HFFc6 (cell line): ENCODE measurements at places on chromosomes 2 and 18. TPM values are rescaled to one million over a fixed set of nuclear protein-coding genes. Genes with fewer than 3 reads are reported as not detected.
A peak's percentile ranks its signal among the peaks of the same experiment; 100 is the strongest.

The LONRF2 gene
- not detected in 3 replicates for total RNA-seq

The TUBB8B gene
- total RNA-seq: not detected in 3 replicates

The UGT1A3 gene
- total RNA-seq: not detected in 3 replicates

The STEAP3 gene
- 21.7 to 37.3 TPM (median 22.6 TPM) in 3 replicates for total RNA-seq

The RESP18 gene
- not detected in 3 replicates for total RNA-seq

The GATA6 gene
- total RNA-seq: 0.38 to 1.6 TPM (median 0.63 TPM) in 3 replicates

The POLR1B gene
- 15.1 and 21.0 TPM in 2 replicates for total RNA-seq

The TTR gene
- not detected in 3 replicates for total RNA-seq

The RTP5 gene
- not detected in 3 replicates for total RNA-seq

The ALPP gene
- not detected in 3 replicates for total RNA-seq

The SERPINB11 gene
- total RNA-seq: not detected in 2 replicates

DNA sequence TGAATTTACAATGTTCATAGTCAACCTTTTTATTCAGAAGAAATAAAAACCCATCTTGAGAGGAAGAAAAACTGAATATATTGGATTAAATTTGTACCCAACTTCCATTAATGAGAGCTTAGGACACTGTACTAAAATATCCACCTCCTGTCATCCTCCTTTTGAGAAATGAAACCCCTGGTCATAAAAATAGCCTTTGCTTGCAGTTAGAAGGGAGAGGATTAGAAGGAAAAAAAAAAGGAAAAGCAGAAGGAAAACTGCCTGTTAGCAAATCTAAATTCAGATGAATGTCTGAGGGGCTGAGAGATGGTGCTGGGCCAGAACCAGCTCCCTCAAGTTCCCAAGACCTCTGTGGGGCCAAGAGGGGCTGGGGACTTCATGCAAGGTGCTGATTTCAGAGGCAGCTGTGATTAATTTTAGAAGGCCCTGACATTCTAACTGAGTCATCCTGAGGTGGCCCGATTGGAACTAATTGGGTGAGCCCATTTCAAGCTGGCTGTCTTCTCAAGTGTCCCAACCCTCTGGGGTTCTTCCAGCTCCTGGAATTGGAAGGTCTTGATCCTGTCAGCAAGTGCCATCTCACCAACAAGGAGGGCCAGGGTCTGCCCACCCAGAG is 38.4 kb upstream of the BIN1 start:
- peak; percentile 52 for DNase-seq

DNA sequence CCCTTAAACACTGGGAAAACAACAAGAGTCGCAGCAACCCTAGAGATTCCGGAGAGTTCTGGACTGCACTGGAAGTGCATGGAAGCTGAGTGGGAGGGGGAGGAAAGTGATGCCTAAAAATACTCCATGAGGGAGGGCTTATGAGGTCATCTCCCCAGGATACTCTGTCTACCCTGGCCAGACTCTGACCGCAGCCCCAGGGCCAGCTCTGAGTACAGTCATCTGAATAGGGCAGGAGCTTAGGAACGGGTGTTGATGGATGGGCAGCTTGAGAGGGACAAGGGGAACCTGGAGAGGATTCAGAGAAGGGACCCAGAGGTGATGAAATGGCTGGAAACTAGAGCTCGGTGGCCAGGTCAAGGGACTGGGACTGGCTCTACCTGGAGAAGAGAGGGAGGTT is 79.3 kb upstream of the IGFBP5 start:
- peak; percentile 83 for DNase-seq

GRCh38 chr2:232328032-232328422 is 50.5 kb upstream of the ALPP start:
- DNase-seq: no peak

DNA sequence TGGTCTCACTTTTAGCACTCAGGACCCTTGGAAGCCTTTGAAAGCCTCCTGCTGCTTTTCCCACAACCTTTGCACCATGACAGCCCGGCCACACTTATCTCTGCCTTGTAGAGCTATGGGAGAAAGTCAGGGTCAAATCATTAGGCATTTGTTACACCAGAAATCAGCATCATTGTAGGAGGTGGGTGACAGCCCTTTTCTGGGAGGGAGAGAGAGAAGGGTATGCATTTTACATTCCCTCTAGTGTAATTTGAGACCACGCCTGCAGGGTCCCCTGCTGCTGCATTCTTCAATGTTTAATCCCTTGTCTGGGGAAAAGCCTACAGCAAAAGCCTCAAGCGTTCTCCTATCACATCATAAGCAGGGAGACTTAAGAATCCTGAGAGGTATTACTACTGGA is 766.8 kb upstream of the FAM98A start:
- no peak for DNase-seq

- peak; percentile 86 for DNase-seq
Measured at GRCh38 chr2:102103992-102104871, 38.3 kb upstream of the IL1R1 start.

DNA sequence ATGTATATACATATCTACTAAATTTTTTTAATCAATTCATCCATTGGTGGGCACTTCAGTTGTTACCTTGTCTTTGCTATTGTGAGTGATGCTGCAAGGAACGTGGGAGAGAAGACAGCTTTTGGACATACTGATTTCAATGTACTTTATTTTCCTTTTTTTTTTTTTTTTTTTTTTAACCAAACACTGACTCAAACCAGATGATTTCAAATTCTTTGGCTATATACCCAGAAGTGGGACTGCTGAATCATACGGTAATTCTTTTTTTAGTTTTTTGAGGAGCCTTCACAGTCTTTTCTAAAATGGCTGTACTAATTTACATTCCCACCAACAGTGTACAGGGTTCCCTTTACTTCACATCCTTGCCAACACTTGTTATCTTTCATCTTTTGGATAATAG is 204.7 kb downstream of the INSIG2 start:
- DNase-seq: no peak

DNA sequence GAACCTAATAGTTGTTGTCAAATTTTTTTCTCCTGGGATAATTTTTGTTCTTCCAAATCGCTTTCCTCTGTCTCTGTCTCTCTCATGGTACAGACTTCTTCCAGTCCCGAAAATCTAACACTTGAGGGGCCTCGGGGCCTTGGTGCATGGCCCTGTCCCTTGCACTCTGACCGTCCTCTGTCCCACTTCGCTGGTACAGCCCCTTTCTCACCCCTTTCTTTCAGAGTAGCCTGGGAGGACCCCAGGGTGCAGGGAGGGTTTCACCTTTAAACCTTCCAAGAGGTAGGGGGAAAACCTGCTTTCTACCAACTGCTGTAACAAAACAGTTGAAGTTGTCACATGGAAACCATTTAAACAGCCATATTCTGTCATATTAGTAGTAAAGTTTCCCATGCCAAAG is 22.2 kb upstream of the FAHD2A start:
- no peak for DNase-seq

- DNase-seq: no peak
Measured at GRCh38 chr18:50659091-50660003, 99.5 kb downstream of the MAPK4 start.

- DNase-seq: no peak
Measured at GRCh38 chr2:16319551-16320121, 346.0 kb downstream of the CYRIA start.

DNA sequence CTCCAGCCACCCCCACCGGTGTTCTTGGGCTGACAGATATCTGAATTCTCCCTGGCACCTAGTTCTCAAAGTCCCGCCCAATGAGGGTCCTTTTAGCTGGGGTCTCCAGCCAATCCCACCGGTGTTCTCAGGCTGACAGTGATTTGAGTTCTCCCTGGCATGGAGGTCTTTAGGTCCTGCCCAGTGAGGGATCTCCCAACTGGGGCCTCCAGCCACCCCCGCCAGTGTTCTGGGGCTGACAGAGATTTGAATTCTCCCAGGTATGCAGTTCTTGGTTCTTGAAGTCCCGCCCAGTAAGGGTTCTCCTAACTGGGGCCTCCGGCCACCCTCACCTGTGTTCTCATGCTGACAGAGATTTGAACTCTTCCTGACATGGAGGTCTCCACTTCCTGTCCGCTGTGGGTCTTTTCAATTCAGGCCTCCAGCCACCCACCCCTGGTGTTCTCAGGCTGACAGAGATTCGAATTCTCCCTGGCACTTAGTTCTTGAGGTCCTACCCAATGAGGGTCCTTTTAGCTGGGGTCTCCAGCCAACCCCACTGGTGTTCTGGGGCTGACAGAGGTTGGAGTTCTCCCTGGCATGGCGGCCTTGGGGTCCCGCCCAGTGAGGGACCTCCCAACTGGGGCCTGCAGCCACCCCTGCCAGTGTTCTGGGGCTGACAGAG is 154.6 kb downstream of the ANKRD36 start:
- no peak for DNase-seq

- DNase-seq: no peak
Measured at GRCh38 chr2:222288590-222289277, 10.1 kb downstream of the PAX3 start.

GRCh38 chr2:172607379-172607928 is 51.6 kb downstream of the PDK1 start:
- DNase-seq: no peak

DNA sequence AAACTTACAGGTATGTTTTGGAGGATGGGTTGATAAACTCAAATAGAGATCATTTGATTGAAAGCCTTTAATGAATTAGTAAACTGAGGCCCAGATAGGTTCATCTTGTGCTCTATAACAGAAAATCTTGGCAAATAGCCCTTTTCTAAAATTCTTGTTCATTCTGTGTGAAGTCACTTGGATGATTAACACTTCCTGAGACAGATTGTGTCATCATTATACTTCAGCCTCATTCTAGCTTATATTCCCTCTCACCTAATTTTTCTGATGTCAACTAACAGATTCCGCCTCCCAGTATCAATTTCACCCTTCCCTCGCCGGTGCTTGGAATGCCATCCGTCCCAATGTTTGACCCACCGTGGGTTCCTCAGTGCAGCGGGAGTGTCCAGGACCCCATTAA is 84.2 kb upstream of the RPE start:
- no peak for DNase-seq

GRCh38 chr2:128589681-128590080 is 271.0 kb upstream of the HS6ST1 start:
- no peak for DNase-seq

- DNase-seq: peak; percentile 30
Measured at GRCh38 chr2:26352892-26353291, 6.3 kb upstream of the ADGRF3 start.

GRCh38 chr2:108621087-108621559 is 86.9 kb downstream of the LIMS1 start:
- no peak for DNase-seq

GRCh38 chr18:55268628-55269275 is 309.5 kb upstream of the CCDC68 start:
- no peak for DNase-seq
